Activated effector memory CD4-positive, alpha-beta T cell treated with anti-CD3 and anti-CD28 coated beads, Interleukin-2, amount 50 U/mL, for 16 hours (primary cell): ENCODE measurements at places on chromosomes 12 and 14.

DNA sequence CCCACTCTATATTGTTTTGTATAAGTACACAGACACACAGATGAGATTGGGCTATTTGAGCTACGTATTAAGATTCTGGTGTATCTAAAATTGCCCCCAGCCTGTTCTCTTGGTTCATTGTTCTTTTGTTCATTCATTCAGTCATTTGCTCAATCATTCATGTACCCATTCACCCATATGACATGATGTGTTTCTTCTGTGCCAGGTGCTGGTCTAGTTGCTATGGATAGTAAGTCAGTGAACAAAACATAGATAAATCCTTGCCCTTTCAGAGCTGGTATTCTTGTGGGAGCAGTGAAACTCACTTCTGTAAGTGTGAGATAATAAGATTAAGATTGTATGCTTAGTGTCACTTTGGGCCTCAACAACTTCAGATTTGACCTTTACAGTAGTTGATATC, 191.3 kb downstream of the TMTC2 start:
- no peak for DNase-seq

GRCh38 chr14:78512021-78512420, 341.8 kb downstream of the NRXN3 start:
- no peak for DNase-seq

DNA sequence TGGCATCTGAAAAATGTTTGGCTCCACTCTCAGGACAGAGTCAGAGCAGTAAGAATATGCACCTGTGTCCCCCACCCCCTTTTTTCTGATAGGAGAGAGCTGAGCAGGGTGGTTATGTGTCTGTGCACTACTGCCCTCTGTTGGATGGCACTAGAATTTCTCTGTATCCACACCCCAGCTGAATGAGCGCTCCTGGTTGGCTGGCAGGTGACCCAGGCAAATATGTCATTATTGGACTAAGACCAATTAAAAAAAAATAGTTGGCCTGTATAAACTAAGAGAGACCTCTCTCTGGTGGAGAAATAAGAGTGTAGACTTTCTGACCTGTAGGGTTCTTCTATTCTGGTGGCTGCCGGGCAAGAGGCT, 107.0 kb downstream of the PTCSC3 start:
- no peak for DNase-seq

DNA sequence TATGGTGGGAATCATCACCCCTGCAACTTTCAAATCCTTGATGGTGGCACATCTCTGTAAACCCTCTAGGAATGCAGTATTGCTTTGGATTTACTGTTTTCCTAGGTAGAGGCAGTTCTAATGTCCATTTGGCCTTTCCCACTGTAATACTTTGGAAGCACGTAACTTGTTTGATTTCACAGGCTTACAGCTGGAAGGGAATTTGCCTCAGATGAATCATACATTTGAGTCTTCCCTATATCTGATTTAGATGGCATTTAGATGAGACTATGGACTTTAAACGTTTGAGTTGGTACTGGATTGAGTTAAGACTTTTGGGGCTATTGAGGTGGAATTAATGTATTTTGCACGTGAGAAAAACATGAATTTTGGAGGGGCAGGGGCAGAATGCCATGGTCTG, 35.9 kb downstream of the DAAM1 start:
- no peak for DNase-seq

DNA sequence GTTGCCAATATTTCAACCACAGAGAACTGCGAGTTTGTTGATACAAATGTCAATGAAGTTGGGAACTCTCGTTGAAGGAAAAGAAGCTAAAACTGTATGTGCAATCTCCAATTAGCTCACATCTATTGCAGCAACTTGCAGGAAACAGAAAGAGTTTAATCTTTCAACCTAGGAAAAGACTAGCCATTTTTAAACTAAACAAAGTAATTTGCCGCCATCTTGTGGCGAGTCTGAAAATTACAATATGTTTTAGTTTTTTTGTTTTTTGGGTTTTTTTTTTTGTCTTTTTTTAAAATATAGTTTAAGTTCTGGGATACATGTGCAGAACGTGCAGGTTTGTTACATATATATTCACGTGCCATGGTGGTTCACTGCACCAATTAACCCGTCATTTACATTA, 131.2 kb upstream of the FOXG1 start:
- DNase-seq: no peak

DNA sequence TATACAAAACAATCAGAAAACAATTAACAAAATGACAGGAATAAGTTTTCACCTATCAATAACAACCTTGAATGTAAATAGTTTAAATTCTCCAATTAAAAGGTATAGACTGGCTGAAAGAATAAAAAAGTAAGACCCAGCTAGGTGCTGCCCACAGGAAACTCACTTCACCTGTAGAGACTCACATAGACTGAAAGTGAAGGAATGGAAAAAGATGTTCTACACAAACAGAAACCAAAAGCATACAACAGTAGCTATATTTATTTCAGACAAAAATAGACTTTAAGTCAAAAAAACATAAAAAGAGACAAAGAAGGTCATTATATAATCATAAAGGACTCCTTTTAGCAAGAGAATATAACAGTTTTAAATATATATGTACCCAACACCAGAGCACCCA, 152.4 kb upstream of the PWP1 start:
- no peak for DNase-seq

- no peak for DNase-seq
Observed at GRCh38 chr12:18206198-18206597, 55.1 kb upstream of the PIK3C2G start.

GRCh38 chr12:121166356-121166755, 33.7 kb downstream of the P2RX7 start:
- no peak for DNase-seq
